ENCODE measurements at places on chromosomes 4 and X.

GRCh38 chr4:140641789-140642439 lies 73.2 kb upstream of the UCP1 start:
- no peak for DNase-seq

DNA sequence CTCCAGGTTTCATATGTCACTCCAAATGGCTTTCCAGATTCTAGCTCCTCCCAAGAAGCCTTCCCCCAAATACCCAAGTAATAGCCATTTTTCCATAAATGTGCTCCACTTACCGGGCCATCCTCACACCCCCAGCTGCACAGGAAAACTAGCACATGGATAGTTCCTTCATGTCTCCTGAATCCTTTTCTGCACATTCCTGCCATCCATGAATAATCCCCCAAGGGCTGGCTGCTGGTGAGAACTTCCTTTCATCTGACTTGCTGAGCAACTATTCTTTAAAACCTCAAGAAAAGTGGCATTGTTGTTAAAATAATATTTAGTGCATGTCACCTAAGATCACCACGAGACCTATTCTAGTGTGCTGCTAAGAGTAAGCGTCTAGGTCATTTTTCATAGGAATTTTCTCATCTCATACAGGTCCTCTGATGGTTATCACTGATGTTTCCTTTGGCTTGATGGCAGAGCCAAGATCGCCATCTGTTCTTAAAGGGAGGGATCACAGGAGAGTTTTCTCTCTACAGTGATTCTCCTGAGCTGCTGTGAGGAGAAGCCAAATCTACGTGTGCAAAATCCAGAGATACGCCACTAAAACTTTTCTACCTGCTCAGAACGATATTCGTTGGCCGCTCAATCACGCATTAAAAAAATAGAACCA lies 71.3 kb downstream of the MAP3K15 start:
- DNase-seq: no peak

DNA sequence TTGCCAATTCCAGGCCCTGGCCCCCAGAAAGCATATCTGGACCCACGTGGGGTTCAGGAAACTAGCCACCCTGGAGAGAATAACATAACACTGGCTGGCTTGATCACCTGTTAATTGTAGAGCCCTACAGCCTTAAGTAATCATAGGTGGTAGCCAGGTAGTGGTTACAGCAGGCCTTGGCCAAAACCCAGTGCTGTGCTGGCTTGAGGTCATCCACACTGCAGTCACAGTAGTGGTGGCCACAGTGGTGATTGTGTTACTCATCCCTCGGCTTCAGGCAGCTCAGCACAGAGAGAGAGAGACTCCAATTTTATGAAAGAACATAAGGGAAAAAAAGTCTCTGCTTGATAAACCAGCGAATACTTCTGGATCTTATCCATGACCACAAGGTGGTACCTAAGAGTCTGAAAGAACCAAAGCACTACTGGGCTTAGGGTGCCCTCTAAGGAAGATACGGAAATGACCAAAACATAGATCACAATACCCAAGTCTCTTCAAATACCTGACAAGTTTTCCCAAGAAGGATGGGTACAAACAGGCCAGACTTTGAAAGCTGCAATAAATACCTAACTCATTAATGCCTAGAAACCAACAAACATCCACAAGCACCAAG lies 46.6 kb upstream of the CDX4 start:
- no peak for DNase-seq

GRCh38 chrX:29295987-29296680 lies 708.9 kb downstream of the IL1RAPL1 start:
- no peak for DNase-seq

- DNase-seq: no peak
Measured at GRCh38 chrX:11664211-11665167, 1.2 kb downstream of the ARHGAP6 start.

DNA sequence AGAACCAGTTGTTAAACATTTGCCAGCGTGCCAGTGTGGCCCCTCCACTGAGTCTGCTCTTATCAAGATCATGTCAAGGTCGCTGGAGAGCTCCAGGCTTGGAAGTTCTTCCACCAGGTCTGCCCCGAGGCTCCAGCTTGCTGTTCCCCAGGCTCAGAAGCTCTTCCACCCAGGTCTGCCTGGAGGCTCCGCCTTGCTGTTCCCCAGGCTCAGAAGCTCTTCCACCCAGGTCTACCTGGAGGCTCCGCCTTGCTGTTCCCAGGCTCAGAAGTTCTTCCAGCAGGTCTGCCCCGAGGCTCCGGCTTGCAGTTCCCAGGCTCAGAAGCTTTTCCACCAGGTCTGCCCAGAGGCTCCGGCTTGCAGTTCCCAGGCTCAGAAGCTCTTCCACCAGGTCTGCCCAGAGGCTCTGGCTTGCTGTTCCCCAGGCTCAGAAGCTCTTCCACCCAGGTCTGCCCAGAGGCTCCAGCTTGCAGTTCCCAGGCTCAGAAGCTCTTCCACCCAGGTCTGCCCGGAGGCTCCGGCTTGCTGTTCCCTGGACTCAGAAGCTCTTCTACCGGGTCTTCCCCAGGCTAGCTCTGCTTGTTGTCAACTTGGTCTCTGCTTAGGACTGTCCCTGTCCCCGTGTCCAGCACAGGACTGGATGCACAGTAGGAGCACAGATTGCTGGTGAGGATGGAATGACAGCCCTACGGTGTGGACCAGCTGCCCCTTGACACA lies 54.4 kb downstream of the HMX1 start:
- no peak for DNase-seq

- DNase-seq: no peak
Measured at GRCh38 chr4:76434901-76435527, at the start of gene SHROOM3. Gene SHROOM3, plus strand, starts transcription at chr4:76435229. Its CDS starts 824 bp downstream, at chr4:76436053.

DNA sequence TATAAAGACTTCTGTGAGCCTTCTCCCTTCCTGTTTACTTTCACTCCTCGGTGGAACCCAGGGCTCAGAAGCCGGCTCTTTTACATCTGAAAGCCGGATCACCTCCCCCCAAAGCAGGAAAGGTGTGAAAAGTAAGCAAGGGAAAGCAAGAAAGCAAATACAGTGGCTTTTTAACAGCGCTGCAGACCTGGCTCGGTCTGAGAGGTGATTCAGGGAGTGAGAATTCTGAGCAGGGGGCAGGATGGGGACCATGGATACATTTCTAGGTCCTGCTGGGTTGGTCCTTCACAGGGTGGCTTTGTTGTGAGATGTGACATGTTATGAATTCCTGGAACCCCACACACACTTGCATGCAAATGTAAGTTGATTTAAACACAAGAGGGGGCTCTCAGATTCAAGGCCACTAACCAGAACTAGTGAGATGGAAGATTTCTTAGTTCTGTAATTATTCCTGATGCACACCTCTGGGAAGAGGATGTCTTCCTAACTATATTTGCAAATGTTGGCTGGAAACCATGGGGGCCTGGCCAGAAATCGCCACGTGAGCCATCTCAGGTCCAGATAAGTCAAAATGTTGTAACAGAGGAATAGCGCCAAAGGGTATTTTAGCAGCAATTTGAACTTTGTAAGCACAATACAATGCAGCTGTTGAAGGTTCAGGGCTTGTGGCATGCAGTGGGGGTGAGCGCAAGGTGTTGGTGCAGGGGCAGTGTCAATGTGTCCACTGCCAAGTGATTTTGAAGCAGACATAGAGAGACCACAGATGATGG lies 670.1 kb upstream of the LCORL start:
- no peak for DNase-seq

DNA sequence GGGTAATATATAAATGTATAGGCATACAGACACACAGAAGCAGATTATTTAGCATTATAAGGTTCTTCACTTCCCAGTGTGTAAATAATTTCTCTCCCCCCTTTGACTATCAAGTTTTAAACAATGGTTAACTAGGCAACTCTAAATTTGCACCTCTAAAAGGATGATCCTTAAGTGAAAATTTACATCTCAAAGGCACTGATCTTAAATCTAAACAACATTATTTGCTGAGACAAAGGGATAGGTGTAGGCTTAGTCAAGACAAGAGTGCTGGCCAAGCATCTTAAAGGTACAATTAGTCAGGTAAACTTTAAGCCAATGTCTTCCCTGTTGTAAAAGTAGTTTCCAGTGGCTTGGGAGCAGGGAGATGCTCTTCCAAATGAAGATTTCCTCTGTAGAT lies 33.0 kb downstream of the NLRP2B start:
- DNase-seq: no peak

- DNase-seq: no peak
Measured at GRCh38 chr4:125641611-125642010, 326.9 kb downstream of the FAT4 start.

DNA sequence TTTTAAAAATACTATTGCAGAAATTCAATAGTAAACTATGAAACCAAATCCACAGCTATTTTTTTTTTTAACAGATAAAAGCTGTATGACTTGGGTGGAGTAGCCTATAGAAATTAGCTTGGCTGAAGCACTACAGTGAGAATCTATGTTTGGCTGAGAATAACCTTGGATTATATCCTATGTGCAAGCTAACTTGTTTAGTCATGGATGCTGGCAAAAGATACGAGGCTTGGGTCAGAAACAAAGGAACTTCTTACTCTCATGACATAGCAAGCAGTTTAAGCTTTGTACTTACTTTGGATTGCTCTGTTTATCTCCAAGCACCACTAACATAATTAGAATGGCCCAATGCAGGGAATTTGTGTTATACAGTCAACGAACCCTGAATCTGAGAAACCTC lies 119.2 kb upstream of the GRID2 start:
- no peak for DNase-seq

GRCh38 chr4:79043138-79043537 lies 103.9 kb upstream of the PAQR3 start:
- DNase-seq: no peak

- no peak for DNase-seq
Measured at GRCh38 chr4:144267084-144267483, 126.6 kb upstream of the GYPA start.

- no peak for DNase-seq
Measured at GRCh38 chr4:66569228-66569627, 898.9 kb upstream of the EPHA5 start.

DNA sequence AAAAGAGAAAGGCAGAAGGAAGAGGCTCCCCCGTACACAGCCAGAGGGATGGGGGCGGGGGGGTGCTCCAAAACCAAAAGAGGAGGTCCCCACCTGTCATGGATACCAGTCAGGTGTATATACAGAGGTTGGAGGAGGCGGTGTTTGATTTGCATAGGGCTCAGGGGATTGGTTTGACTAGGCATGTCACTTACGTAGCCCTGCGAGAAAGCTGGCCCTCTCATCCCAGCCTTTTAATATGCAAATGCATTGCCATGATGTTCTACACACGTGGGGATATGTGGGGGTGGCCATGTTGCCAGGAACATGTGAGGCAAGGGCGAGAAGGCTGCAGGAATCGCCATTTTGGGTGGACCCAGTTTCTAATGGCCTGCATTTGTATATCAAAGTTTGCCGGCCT lies 38.6 kb downstream of the TMEM150C start:
- DNase-seq: no peak

DNA sequence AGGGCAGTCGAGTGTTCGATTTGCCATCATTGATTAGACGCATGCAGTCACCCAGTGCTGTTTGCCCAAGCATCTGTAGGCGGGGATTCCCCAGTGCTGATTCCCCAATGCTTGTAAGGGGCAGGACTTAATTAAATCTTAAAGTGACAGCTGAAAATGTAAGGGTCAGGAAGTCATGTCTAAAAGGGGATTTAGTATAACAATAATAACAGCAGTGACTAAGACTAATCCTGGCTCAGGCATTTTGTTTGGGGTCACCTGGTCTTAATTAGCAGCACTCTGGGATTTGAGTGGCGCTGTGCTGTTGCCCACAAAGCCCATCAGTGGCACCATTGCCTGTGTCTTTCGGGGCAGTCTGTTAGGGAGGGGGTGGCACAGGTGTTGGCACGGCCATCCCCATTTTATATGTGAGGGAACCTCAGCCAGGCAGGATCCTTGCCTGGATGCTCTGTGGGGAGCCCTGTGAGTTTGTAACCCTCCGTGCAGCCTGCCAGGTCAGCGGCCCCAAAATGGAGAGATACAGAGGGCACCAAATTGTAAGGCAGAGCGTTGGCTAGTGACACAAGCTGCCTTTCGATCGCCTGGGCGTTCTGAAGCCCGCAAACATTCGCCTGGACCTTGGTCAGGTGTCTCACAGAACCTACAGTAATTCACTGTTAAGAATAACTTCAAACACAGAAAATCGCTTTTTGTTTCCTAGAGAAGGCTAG lies 146.7 kb downstream of the TBL1X start:
- DNase-seq: no peak

GRCh38 chr4:124937993-124938392 lies 225.5 kb upstream of the ANKRD50 start:
- no peak for DNase-seq

- DNase-seq: no peak
Measured at GRCh38 chr4:128359422-128359821, 71.8 kb upstream of the PGRMC2 start.

DNA sequence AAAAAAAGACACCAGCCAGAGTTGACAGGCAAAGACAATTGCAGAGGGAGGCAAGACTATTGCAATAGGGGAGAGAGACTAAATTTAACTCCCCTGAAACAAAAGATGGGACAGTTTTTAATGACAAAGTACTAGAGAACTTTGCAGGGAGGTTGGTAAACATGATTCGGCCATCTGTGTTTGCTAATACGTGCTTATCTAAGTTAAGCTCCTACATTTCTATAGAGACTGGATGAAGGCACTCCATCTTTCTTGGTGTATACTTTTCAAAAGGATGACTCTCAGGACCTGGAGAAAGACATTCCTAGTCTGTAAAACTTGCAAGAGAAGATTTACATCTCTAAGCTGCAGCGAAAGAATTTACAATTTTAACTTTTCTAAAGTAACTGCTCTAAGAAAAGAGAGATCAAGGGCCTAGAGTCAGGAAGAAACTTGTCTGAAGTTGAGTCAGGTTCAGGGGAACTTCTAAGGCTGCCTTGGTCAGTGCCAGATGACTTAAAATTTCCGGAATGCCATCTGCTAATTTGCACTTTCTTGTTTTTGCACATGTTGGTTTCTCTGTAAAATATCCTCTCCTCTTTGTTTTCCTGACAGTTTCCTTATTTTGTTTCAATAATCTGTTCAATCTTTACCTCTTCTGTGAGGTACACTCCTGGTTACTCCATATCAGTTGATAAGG lies 10.6 kb downstream of the ADAM29 start:
- DNase-seq: no peak

DNA sequence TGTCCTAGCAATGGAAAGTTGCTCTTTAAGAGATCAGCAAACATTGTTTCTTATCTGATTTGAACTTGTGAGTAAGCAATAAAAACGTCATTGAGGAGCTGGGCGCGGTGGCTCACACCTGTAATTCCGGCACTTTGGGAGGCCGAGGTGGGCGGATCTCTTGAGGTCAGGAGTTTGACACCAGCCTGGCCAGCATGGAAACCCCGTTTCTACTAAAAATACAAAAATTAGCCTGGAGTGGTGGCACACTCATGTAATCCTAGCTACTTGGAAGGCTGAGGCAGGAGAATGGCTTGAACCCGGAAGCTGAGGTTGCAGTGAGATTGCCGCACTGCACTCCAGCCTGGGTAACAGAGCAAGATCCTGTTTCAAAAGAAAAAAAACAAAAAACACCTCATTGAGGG lies 11.2 kb upstream of the PLAC8 start:
- DNase-seq: no peak

DNA sequence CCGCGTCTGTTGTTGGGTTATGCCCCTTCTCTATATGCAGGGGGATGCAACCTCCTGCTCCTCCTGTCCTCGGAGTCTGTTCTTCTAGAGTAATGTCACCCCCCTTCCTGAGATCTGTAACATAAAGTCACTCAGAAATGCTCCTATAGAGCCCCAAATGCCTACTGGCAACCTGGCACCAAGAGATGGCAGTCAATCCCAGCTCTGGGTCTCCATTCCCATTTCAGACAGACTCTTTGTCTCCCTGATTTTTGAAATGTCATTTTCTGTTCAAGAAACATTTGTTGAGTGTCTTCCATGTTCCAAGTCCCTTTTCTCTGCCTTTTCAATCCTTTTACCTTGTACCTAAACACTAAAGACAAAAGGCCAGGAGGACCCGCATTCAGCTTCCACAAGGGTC lies 9.6 kb upstream of the PRDM8 start:
- DNase-seq: no peak
